GM06990 (cell line): ENCODE measurements at places on chromosomes 6 and 20.

DNA sequence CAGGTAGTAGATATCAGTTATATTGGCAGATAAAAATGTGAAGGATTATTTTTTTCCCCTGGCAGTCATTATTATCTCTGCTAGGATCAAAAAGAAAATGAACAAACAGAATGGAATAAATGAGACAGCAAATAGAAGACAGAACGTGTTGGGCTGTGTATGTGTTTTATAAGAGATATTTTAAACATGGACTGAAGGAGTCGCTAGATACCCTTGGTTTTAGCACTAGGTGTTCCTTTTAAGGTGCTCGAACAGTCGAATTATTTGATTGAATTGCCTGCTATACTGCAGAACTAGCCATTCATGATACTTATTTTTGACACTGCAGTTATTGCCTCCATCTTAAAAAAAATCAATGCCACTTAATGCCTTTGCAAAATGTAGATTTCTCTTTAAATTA lies 3.7 kb downstream of the GRIK2 start:
- no peak for DNase-seq

GRCh38 chr20:13891575-13891974 lies 98.8 kb downstream of the SEL1L2 start:
- DNase-seq: no peak

DNA sequence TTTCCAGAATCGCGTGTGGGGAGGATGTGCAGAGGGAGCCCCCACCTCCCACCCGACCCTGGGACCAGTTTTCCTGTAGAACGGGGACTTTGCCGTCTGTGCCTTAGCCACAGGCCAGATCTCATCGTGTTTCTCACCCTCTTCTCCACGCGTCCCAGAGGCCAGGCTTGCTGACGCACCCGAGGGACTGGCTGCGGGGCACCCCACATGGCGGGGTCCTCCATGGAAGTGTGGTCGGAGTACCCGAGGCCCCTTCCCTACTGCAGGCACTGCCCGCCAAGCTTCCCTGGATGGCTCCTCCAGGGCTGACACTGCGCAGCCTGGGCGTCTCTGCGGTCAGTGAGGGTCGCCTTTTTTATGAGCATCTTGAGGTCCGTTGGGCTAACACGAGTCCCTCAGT lies 346.5 kb downstream of the CDH4 start:
- DNase-seq: no peak

- no peak for DNase-seq
These were observed 97.5 kb downstream of the ERMARD start for GRCh38 chr6:169848946-169849345.

- DNase-seq: peak; percentile 37
These were observed 70.8 kb upstream of the AHI1 start for GRCh38 chr6:135568379-135568778.

- DNase-seq: peak; percentile 41
These were observed 7.2 kb downstream of the HLA-DMB start for GRCh38 chr6:32933661-32934085.

DNA sequence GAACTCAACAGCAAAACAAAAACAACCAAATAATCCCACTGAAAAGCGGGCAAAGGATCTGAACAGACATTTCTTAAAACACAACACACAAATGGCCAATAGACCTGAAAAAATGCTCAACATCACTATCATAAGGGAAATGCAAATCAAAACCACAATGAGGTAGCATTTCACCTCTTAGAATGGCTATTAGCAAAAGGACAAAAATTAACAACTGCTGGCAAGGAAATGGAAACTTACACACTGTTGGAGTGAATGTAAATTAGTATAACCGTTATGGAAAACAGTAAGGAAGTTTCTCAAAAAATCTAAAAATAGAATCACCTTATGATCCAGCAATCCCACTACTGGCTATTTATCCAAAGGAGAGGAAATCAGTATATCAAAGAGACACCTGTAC lies 20.9 kb downstream of the FAM8A1 start:
- DNase-seq: no peak

- no peak for DNase-seq
These were observed 370.6 kb upstream of the FLRT3 start for GRCh38 chr20:14707865-14708596.

DNA sequence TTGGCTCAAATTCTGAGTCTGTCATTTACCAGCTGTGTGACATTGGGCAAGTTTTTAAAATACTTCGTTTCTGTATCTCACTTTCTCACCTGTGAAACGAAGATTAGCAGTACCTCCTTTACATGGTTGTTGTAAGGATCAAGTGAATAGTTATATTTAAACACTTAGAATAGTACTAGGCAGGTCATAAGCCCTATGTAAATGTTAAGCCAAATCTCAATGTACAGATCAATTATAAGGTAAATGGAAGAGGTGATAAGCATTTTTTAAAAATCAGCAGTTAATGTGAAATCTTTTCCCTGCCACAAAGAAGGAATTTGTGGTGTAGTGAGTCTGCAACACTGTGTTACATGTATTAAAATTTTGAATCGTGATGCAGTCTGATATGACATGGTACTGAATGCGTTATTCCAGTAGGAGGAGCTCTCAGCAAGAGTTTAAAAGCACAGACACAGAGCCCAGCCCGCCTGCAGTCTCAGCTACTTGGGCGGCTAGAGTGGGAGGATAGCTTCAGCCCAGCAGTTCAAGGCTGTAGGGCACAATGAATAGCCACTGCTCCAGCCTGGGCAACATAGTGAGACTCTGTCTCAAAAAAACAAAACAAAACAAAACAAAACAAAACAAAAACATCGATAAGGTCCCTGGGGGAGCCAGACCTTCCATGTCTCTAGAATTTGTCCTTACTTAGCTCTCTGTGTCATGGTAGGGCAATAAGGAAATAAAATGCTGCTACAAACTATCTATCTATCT lies 46.0 kb downstream of the GTF2H5 start:
- no peak for DNase-seq

DNA sequence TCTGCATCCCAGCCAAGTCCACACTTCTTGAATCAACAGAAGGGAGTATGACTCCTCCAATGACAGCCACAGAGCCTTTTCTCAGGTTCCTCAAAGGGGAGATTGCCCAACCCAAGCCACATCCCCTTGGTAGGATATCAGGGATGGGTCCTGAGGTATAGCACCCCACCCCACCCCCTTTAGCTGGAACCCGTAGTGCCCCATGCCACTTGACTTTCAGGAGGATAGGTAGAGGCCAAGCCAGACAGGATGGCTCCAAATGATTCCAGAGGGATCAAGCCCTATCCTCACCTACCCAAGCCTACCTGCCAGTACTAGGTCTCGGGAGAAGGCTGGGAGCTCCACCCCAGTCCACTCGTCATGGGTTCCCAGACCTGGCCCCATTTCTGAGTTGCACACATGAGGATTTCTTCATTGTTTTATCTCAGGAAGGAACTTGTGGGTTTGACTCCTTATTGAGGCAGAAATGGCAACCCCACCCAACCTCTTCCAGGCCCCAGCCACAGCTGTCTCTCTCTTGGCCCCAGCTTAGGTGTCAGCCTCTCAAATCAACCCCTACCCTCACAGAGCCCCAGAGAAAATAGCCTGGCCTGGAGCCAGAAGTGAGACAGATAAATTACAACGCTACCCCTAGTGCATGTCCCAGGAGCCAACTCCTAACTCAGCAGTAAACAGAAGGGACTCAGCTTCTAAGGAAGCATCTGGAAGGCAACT lies 3.6 kb downstream of the CCND3 start:
- no peak for DNase-seq

DNA sequence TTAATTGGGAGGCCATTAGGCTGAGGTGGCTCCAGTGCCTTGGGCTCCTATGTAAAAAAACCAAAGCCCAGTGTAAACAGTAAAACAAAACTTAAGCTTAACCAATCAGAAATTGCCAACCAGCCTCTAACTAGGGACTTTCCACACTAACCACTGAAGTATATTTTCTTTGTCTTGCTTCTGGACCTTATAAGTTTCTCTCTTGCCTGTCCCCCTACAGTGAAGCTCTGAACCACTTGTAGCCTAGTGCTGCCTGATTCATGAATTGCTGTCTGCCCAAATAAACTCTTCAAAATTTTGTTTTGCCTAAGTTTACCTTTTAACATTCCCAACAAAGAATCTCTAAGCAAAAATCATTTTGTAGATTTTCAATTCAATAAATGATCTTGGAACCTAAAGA lies 28.2 kb downstream of the POPDC3 start:
- no peak for DNase-seq

GRCh38 chr6:7974938-7975763 lies 64.6 kb upstream of the TXNDC5 start:
- DNase-seq: no peak

DNA sequence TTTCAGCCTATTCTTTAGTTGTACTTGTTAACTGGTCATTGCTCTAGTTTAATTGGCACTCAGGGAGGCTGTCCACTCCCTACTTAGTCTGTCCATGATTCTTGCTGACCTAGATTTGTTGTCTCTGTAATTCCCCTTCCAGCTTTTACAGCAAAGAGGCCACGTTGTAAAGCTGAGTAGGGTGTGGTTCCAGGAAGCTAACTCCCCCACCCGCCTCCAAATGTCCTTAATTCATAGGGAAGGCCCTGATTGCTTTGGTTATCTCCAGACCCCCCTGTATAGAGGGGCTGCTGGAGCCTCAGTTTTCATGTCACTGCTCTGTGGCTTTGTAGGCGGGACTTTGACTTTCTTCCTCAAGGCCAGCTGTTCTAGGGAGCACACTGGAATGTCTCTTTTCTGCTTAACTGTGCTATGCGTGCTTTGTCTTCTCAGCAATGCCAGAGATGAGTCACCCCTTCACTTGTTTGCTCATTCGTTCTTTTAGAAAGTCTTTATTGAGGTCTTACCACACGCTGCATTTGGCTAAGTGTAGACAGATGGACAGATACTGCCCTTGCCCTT lies 175.1 kb upstream of the JAG1 start:
- DNase-seq: no peak

- DNase-seq: no peak
These were observed 18.7 kb downstream of the MOCS3 start for GRCh38 chr20:50977066-50978021.

DNA sequence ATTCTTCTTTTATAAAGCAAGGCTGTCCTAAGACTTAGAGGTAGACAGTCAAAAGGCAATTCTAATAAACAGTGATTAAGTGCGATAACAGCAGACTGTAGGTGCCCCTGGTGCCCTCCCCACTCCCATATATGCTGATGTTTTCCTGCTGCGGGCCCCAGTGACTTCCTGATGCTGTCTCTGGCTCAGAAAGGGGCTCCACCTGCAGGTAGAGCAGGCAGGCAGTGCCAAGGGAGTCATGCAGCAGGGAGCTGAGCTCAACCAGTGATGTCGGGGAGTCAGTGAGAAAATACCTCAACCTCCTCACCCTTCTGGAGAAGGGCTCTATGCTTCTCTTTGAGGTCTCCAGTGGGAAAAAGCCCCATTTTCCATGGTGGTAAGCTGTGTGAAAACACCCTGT lies 126.7 kb upstream of the SSTR4 start:
- DNase-seq: no peak

DNA sequence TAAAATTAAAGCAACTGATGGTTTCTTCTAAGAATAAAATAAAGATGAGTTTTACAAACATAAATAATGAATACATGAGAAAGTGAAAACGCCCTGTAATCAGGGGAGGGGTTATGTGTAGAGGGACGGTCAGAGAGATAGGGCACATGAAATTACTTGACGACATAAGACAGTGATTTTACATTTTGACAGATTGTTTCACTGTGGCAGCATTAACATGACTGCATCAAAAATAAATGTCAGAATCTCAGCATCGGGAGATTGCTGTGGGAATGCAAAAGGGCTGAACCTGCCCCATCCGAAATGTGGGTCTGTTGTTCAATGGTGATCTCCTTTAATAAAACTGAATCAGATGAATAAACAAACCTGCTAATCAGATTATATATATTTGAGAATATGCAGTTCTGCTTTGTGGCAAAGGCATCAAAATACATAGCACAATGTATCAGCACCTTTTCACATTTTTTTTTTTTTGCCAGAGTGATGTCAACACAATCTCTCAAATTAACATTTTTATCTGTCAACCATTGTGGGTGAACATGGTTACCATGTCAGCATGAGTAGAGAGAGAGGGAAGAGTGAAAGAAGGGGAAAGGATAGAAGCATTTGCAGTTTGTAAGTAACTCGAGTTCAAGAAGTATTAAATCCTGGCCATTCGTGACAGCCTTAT lies 177.1 kb upstream of the MAN1A1 start:
- no peak for DNase-seq

DNA sequence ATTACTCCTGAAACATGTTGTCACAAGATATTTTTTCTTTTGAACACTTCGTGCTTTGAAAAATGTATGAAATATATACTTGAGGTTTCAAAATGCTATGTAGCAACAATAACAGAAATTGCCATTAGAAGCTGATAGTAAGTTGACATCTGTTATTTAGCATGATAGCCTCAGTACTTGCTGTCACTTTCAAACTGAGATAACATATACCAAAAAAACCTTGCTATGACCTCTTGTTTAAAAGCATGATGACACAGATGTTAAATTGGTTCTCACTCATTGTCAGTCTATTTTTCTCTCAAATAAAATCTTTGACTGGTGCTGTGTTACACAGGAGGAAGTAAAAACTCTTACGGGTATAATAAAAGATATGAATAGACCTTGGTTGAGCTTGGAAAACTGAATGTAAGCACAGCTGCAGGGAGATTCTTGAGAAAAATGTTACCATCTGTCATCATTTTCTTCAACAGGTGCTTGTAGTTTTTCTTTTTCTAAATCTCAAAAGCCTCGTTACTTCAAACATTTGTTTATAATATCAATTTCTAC lies 18.6 kb downstream of the MOXD1 start:
- DNase-seq: no peak

DNA sequence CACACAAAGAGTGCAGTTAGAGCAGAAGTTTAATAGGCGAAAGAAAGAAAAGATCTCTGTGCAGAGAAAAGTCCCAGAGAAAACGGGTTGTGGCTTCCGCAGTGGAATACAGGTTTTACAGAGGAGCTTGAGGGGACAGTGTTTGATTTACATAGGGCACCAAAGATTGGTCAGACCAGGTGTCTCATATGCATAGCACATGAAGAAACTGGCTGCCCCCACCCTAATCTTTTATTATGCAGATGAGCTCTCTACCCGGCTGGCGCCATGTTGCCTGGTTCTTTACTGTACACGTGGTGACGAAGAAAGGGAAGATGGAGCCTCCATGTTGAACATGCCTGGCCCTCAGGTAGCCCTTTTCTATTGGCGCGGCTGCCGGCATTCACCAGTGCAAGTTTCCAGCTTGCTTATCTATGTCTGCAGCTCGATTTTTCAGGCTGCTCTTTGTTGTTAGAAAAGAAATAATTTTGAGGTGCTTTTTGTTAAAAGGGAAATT lies 47.4 kb downstream of the SLC35B3 start:
- DNase-seq: no peak

DNA sequence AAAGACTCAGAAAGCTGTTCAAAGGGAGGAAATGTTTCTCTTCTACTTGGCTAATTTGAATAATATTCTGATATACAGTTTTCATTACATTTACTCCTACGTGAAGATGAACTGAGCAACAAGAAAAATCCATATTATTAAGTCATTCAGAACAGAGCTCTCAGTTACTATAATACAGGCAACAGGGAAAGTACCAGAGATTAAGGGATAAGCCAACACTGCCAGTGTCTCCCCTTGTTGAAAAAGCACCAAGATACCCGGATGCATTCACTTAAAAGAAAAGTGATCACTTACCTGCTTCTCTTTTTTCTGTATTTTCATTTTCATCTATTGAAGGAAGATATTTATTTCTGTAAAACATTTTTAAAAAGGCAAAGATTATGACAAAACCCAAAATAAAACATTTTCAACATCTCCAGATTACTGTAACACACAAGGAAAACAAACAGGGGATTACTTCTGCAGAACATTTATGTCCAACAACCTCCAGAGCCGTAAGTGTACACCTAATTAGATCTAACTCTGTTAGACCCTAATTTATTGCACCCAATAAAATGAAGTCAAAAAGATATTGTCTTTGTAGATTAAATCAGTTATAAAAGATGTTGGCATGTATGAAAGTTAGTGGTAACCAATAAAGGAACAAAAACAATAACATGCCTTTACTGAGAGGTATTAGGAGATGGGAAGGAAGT lies 67.0 kb downstream of the CHD6 start:
- DNase-seq: no peak
